ENCODE measurements at places on chromosomes 7 and 10.

DNA sequence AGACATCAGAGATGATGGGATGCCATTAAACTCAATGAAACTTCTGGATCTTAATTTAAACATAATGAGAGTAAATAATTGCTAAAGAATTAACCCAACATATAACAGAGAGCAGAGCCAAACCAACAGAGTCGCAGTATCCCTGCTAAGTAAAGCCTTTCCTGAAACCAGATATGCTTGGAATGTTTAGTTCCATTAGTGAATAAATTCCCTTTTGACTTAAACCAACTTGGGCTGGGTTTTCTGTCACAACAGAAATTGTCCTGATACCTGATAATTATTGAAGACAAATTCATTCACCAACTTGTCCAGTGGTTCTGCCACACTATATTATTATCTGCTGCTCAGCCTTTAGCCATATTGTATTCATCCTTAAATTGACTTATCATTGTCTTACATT, 286.7 kb downstream of the FZD1 start:
- DNase-seq, result no peak

- no peak for DNase-seq
Observed at GRCh38 chr10:8049865-8050555, 4.5 kb upstream of the GATA3 start.

DNA sequence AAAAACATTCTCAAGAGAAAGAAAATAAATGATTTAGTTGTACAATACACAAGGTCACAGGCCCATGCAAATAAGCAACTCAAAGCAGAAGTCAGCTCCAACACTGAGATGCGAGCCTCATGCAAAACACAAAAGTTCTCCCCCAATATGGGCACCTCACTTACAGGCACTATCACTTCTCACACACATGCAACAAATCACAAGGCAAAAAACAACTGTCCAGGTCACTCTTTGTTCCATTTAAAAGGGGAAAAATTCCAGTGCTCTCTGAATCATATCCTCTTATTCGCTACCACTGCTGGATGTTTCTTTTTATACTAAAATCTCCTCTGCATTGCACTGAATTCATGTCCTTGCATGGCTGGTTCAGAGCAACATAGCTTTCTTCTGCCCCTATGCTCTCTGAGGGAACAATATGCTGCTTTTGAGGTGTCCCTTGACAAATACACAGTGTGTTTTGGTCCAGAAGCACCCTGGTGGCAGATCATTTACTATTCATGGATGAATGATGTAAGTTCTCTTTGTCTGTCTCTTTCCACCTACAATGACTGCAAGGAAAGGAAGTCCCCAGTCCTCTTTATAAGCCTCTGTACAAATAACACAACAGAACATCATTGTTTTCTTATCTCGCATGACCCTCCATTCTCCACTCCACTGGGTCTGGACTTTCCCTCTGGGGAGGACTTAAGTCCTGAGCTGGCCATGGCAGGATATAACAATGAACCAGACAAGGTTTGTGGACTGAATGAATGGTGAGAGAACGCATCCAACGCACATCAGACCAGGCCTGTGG, 85.4 kb upstream of the GSDME start:
- DNase-seq, result no peak

GRCh38 chr7:23422909-23423308, 47.4 kb downstream of the IGF2BP3 start:
- DNase-seq, result no peak

DNA sequence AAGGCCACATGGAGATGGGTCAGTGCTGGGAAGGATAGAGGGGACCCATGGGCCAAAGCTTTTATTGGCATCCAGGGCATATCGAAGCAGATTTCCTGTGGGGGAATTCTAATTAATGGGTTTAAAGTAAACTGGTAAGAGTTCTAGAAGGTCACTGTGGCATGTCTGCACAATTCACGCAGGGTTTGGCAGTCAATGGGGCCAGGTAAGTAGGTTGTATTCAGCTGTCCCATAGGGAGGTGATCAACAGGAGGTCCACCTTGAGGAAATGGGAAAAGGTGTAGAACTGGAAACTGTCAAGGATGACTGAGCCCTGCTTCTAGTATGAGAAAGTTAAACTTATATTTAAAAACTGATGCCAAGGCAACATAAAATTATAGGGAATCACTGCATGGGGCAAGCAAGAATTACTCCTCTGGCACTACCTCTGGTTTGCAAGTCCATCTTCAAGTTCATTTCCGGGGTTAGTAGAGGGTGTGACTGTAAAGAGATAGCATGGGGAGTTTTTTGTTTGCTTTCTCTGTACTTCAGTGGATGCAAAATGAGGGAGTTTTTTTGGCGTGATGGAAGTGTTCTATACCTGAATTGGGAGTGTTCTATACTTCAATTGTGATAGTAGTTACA, 22.5 kb downstream of the TBC1D12 start:
- DNase-seq, result no peak

- no peak for DNase-seq
Observed at GRCh38 chr10:13206546-13207443, 27.4 kb downstream of the UCMA start.

GRCh38 chr7:137169282-137169698, 174.2 kb downstream of the PTN start:
- no peak for DNase-seq

DNA sequence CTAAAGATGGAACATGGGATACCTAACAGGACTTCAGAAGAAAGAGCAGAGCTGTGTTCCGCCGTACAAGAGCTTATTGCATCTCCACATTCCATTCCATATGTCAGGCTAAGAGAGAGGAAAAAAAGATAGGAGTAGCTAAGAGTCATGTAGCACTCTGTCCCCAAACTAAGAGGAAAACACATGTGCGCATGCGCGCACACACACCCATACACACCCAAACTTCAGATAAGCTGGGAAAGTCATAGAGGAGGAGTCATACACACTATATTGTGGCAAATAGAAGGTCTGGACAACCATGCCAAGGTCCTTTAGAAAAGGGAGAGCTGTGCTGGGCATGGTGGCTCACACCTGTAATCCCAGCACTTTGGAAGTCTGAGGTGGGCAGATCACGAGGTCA, 132.4 kb downstream of the RAB11FIP2 start:
- no peak for DNase-seq

- DNase-seq, result no peak
Observed at GRCh38 chr10:44435196-44435595, 50.3 kb upstream of the CXCL12 start.

- DNase-seq, result no peak
Observed at GRCh38 chr7:102323914-102324195, 32.4 kb downstream of the SPDYE6 start.

- DNase-seq, result no peak
Observed at GRCh38 chr10:5402798-5403197, 1.8 kb downstream of the TUBAL3 start.

- no peak for DNase-seq
Observed at GRCh38 chr10:102613785-102614184, 30.5 kb upstream of the TRIM8 start.
